ENCODE measurements at places on chromosomes 2 and 18. TPM values are rescaled to one million over a fixed set of nuclear protein-coding genes. Genes with fewer than 3 reads are reported as not detected.
A peak's percentile ranks its signal among the peaks of the same experiment; 100 is the strongest.

CD8A gene
- total RNA-seq, result 0.24 TPM

OTOF gene
- total RNA-seq, result not detected

DNA sequence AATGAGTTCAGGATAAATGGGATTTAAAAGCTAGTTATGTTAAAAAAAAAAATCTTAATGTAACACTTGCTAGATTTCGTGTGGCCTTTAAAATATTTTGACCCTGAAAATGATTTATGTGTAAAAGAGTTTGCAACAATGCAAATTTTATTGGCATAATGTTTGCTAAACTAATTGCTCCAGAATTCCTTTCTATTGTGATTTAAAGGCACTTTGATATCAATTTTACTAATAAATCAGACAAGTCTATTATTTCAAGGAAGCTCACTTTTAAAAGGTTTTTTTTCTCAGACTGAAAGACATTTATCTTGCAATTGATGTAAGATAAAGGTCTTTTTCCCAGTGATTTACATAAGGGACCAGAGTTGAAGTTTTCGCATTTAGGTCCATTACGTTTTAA, 17.5 kb downstream of the AP1S3 start:
- no peak for DNase-seq

DNA sequence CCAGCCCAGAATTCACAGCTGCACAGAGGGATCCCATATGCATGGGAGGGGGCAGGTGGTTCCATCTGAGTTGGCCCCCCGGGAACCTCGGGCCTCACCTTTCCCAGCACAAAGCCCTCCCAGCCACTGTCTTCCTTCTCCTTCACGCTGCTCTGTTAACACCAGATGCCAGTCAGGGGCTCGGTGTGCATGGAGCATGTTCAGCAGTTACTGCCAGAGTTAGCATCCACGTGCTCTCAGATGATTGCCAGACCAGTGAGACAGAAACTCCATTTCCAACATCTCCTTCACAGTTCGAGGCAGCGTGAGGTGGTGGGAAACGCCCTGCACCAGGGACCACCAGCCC, 101.0 kb downstream of the PTGR3 start:
- no peak for DNase-seq

DNA sequence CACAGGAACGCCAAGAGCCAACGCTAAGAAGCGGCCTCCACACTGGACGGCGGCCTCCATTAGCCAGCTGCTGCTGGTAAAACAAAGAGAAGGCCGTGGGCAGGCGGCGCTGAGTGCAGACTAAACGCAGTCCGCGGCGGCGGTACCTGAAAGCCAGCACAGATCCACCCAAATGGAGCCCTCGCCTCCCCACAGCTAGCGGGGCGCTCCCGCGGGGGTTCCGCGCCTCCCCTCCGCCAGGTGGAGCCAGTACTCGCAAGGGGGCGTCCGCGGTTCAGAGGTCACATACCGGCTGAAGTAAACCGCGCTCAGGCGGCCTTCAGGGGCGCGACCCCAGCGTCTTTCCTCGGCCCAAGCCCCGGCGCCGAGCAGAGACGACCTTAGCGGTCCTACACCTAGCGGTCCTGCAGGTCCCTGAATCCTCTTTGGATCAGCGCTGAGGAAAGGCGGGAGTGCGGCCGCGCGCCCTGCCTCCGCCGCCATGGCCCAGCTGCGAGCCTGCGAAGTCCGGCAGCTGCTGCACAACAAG, 293.1 kb upstream of the ERBB4 start:
- DNase-seq, result no peak

DNA sequence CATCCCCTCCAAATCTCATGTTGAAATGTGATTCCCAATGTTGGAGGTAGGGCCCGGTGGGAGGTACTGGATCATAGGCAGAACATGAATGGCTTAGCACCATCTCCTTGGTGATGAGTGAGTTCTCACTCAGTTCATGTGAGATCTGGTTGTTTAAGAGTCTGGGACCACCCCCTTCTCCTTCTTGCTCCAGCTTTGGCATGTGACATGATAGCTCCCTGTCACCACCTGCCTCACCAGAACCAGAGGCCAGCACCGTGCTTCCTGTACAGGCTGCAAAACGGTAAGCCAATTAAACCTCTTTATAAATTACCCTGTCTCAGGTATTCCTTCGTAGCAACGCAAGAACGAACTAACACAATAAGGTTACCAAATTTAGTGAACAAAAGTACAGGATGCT, 95.4 kb downstream of the ZBTB7C start:
- DNase-seq, result no peak

FOXD4L1 gene
- total RNA-seq, result 0.17 TPM

CFC1 gene
- total RNA-seq, result not detected

GRCh38 chr2:68853915-68854314, 17.3 kb downstream of the BMP10 start:
- no peak for DNase-seq

DNA sequence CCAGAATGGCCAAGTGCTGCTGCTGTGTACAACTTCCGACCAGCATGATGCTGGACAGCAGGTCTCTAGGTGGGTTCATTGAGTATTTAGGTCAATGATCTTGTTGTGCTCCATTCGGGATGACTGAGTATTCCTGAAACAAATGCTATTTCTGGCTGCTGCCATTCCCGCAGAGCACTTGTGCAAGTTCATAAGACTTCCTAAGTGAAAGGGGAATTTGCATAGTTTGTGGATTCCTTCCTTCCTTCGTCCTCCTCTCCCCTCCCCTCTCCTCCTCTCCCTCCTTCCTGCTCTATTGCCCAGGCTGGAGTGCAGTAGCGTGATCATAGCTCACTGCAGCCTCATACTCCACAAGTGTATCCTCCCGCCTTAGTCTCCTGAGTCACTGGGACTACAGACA, 40.4 kb downstream of the LDLRAD4 start:
- DNase-seq, result no peak

GRCh38 chr18:48813833-48814489, 136.8 kb downstream of the SMAD7 start:
- DNase-seq, result peak; percentile 11

GRCh38 chr18:26488417-26489009, 59.8 kb downstream of the KCTD1 start:
- no peak for DNase-seq

DNA sequence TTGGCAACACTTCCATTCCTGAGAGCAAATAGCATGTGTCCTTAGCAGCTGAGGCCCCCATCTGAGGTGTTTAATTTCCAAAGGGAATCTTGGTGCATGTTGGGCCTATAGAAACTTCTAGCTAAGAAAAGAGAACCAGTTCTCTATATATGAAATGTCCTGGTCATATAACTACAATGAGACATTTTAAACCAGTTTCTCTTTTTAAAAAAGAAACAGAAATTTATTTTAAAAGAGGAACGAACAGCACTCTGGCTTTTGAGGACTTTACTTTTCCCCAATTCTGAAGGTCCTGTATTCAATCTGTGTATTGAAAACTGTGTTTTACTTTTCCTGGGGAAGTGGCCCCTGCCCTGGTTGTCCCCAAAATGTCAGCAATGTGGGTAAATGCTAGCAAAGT, 309.5 kb upstream of the STON1 start:
- DNase-seq, result no peak

DNA sequence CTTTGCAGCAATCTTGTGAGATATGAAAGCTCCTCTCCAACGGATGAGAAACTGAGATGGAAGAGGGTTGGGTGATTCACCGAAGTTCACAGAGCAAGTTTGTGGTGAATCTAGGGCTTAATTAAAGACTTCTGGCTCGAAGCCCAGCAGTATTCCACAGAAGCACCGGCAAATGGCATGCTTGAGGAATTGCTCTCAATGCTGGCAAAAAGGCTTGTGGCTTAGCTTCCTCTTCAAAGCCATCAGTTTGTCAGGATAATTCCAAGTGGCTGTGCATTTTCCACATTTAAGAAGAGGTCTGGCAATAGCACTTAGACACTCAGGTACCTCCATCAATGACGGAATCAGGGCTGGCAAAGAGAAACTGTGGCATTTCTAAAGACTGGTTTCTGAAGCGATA, 98.7 kb upstream of the SLC66A3 start:
- no peak for DNase-seq

DNA sequence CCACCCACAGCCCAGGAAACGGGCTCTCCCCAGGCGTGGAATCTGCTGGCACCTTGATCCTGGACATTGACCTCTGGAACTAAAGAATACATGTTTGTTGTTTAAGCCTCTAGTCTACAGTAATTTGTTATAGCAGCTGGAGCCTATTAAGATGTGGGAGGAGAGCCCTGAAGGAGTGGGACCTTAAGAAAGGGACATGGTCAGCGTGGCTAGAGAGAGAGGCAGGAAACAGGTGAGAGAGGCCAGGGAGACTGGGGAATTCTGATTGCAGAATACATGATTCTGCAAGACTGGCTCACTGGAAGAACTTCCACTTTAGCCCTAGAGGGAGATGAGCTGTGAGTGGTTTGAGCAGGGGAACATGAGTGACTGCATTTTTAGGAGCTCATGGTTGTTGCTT, 83.2 kb downstream of the CD8B2 start:
- DNase-seq, result no peak

DNA sequence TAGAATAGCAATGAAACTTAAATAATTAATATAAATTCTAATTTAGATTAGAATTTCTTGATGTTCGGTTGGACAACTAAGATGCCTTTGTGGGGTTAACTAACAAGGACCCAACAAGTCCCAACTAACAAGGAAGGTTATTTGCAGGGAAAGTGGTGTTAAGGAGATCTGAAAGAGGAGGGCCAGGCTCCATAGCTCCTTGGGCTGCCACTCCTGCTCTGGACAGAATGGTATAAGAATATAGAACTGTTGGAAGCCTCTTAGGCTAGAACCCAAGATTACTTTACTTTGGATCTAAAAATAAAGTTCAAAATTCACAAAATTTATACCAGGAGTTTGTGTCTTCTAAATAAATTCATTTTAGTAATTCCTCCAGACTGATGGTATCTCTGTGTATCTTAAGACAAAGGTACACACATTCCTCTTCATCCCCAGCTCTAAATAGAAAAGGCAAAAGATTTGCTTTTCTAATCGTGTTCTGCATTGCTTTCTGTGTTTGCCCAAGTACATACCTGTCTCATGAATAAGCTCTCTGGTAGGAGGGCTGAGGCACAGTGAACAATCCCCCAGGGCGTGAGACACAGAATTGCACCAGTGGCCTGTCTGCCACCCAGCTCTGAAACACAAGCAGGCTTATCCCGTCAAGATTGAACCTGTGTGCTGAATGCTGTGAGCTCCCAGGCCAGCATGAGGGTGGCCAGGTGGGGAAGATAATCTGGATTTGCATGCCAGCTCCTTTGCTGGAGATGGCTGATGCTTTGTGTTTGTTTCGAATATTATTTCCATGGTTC, 176.0 kb downstream of the ACKR3 start:
- DNase-seq, result no peak

DNA sequence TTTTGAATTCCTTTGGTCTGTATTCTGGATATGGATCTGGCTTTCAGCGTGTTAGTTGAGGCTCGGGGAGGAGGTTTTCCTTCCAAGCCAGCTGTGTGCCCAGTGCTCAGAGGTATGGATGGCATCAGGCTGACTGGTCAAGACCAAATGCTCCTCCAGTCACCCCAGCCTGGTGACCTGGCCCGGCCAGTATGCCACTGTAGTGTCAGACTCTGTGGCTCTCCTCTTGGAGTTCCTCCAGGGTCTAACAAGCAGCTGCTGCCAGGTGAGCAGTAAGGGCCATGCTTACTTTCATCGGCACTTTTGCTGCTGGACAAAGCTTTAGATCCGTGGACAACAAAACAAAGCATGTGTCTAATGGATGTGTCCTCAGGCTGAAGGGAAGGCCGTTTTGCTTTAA, 44.1 kb downstream of the CABLES1 start:
- no peak for DNase-seq

GRCh38 chr18:69689121-69689759, 258.4 kb downstream of the CD226 start:
- no peak for DNase-seq

DNA sequence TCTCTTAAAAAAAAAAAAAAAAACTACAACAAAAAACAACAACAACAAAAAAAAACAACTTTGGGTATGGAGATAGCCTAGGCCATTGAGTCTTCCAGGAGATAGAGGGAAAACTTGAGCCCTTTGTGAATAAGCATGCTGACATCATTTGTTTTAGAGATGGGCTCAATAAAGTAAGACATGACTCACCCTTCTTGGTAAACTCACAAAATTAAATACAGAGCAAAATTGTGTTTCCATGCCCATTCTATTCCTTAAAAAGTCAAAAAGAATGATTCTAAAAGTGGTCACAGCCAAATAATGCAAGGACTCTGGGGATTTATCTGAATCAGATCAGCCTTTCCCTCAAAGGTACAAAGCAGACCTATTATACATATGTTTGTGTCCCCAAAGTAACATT, 117.4 kb downstream of the ETAA1 start:
- no peak for DNase-seq

KLF11 gene
- 8.2 TPM for total RNA-seq

- no peak for DNase-seq
Observed at GRCh38 chr2:226758921-226759640, 40.5 kb downstream of the IRS1 start.

- no peak for DNase-seq
Observed at GRCh38 chr2:188340257-188340656, 48.6 kb downstream of the GULP1 start.

SERPINB12 gene
- total RNA-seq, result not detected

HDLBP gene
- 158 TPM for total RNA-seq

DNA sequence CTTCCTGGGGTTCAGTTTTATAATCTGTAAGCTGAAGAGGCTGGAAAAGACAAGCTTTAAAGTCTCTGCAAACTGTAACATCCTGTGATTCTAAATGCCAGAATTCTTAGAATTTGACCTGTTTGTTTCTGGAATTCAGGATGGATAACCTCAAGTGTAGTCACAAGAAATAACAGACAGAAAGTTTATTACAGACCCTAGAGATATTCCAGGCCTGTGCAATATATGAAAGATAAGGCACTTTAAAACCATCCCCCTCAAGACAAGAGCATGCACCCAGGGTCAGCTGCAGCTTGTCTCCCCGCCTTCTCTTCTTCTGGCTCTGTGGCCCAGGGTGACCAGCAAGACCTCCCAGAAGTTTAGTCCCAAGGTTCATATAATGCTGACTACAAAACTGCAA, 298.7 kb upstream of the ACVR2A start:
- no peak for DNase-seq

DNA sequence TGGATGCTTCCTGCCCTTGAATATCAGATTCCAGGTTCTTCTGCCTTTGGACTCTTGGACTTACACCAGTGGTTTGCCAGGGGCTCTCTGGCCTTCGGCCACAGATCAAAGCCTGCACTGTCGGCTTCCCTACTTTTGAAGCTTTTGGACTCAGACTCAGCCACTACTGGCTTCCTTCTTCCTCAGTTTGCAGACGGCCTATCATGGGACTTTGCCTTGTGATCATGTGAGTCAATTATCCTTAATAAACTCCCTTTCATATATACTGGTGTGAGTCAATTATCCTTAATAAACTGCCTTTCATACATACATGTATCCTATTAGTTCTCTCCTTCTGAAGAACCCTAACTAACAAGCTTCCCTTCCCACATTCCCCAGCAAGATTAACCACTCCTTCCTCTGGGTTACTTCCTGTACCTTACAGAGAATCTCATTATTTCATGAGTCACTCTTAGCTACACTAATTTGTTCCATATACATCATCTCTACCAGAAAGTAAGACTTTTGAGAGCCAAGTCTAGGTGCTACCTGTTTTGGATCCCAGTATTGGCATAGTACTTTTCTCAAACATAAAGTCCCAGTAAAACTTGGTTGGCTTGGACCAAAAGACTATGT, 31.3 kb upstream of the LRATD1 start:
- no peak for DNase-seq

ATP5F1A gene
- total RNA-seq, result 348 TPM

- no peak for DNase-seq
Observed at GRCh38 chr2:24676493-24676892, 116.7 kb downstream of the PTRHD1 start.

GRCh38 chr2:47810850-47811249, 27.9 kb downstream of the MSH6 start:
- DNase-seq, result no peak

INO80D gene
- total RNA-seq, result 52.1 TPM

- DNase-seq, result no peak
Observed at GRCh38 chr2:182301093-182301492, 125.7 kb downstream of the PDE1A start.

Measured in activated B cell treated with CpG ODN at 0.5 μM for 24 hours (primary cell).